ENCODE measurements at places on chromosomes 16 and 17. TPM values are rescaled to one million over a fixed set of nuclear protein-coding genes. Genes with fewer than 3 reads are reported as not detected.

DNA sequence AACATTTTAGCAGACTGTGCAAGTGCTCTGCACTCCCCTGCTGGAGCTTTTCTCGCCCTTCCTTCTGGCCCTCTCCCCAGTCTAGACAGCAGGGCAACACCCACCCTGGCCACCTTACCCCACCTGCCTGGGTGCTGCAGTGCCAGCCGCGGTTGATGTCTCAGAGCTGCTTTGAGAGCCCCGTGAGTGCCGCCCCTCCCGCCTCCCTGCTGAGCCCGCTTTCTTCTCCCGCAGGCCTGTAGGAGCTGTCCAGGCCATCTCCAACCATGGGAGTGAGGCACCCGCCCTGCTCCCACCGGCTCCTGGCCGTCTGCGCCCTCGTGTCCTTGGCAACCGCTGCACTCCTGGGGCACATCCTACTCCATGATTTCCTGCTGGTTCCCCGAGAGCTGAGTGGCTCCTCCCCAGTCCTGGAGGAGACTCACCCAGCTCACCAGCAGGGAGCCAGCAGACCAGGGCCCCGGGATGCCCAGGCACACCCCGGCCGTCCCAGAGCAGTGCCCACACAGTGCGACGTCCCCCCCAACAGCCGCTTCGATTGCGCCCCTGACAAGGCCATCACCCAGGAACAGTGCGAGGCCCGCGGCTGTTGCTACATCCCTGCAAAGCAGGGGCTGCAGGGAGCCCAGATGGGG is 3.1 kb downstream of the GAA start:
- H3K27ac ChIP-seq = no peak overlapping the region
- H3K36me3 ChIP-seq = no peaks in the 10 kb centered on the region
- no peaks in the 10 kb centered on the region for H3K27me3 ChIP-seq
- H3K4me1 ChIP-seq = peaks cover 5% of the 10 kb centered on the region
- no peak for DNase-seq

GRCh38 chr17:39791111-39791992 is 53.6 kb downstream of the GRB7 start:
- H3K27ac ChIP-seq = no peak overlapping the region
- peaks cover 72% of the 10 kb centered on the region for H3K27me3 ChIP-seq
- no peaks in the 10 kb centered on the region for H3K4me1 ChIP-seq
- DNase-seq = no peak

- H3K4me1 ChIP-seq = no peaks in the 10 kb centered on the region
- H3K36me3 ChIP-seq = no peaks in the 10 kb centered on the region
- no peak overlapping the region for H3K4me3 ChIP-seq
- no peak for DNase-seq
- H3K27me3 ChIP-seq = peaks cover 9% of the 10 kb centered on the region
- H3K27ac ChIP-seq = no peak overlapping the region
Observed at GRCh38 chr17:36705283-36705795, 104.0 kb downstream of the MRM1 start.

DNA sequence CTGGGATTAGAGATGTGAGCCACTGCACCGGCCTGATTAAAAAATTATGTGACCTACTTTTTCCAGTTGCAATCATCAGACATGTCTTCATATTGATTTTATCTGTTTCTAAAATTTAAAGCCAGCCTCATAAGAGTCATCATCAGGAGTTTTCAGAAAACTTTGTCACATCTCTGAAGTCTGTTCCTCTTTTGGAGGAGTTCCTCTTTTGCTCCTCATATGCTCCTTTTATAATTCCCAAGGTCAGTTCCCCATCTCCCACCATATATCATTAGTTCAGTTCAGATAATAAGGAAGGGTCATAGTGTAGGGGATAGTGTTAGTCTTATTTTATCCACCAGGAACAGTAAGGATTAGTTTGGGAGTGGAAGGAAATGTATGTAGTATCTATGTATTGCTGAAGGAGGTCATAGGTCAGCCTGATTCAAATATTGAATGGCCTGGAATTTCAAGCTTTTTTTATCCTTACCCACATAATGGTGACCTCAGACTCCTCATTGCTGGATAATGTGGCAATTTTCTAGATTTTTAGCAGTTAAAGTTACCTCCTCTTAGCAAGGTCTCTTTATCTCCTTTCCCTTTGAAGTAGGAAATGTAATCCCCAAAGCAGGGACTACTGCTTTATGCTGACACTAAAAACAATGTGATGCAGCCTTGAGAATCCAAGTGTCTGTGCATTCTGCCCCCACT is 13.8 kb upstream of the DUSP14 start:
- H3K4me3 ChIP-seq = 0 out of 2 replicates have a peak overlapping the region, but pooled peaks have one; percentile 14
- H3K36me3 ChIP-seq = peaks cover 35% of the 10 kb centered on the region
- peak; percentile 34 for DNase-seq
- H3K27ac ChIP-seq = peak overlapping the region; percentile 88
- H3K27me3 ChIP-seq = no peaks in the 10 kb centered on the region

GRCh38 chr16:82005027-82005830 is 6.0 kb downstream of the SDR42E1 start:
- H3K36me3 ChIP-seq = no peaks in the 10 kb centered on the region
- DNase-seq = no peak

DNA sequence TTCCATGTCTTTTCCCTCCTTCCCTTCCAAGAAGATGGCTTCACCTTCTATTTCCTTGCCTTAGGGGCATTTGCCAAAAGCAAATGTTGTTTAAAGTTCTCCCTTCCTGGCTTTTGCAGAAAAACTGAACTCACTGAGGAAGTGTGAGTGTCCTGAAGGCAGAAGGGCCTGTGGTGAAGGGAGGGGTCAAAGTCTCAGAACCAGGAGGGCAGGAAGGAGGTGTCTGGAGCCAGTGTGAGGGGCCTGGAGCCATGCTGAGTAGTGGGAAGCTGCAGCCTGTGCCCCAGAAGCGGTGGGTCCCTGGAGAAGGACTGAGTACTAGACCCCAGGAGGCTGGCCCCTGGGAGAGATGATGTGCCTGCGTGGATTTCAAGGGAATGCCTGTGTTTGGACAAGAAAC is 23.8 kb upstream of the SUPT4H1 start:
- no peak overlapping the region for H3K27ac ChIP-seq
- H3K4me1 ChIP-seq = no peaks in the 10 kb centered on the region
- DNase-seq = no peak
- no peaks in the 10 kb centered on the region for H3K36me3 ChIP-seq
- no peak overlapping the region for H3K4me3 ChIP-seq

PKMYT1 gene
- 11.0 TPM for total RNA-seq

GRCh38 chr17:76236603-76237002 is 3.7 kb downstream of the RNF157 start:
- no peak overlapping the region for H3K27ac ChIP-seq
- no peaks in the 10 kb centered on the region for H3K36me3 ChIP-seq
- no peak overlapping the region for H3K4me3 ChIP-seq
- no peak for DNase-seq
- peaks cover 24% of the 10 kb centered on the region for H3K27me3 ChIP-seq
- H3K4me1 ChIP-seq = peaks cover 10% of the 10 kb centered on the region

DNA sequence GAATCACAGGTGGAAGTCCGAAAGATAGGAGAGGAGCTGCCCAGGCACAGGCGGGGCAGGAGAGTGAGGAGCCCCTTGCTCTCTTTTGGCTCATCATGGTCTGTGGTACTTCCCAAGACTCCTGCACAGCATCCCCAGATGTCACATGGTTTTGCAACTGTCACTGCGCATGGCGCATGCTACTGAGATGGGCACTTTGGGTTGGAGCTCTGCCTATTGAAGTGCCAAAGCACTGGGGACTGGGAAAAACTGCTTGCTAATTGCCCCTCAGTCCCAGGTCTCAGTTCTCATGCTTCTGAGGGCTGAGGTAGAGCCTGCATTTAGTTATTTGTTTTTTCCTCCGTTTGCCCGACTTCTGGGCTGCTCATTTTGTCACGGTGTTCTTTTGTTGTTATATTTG is 156.8 kb upstream of the CDH13 start:
- H3K27me3 ChIP-seq = peaks cover 14% of the 10 kb centered on the region
- no peak for DNase-seq
- no peaks in the 10 kb centered on the region for H3K36me3 ChIP-seq
- H3K27ac ChIP-seq = no peak overlapping the region
- no peaks in the 10 kb centered on the region for H3K4me1 ChIP-seq
- no peak overlapping the region for H3K4me3 ChIP-seq

- no peak overlapping the region for H3K27ac ChIP-seq
- DNase-seq = no peak
- no peaks in the 10 kb centered on the region for H3K4me1 ChIP-seq
- no peaks in the 10 kb centered on the region for H3K27me3 ChIP-seq
- H3K36me3 ChIP-seq = no peaks in the 10 kb centered on the region
Observed at GRCh38 chr17:27603880-27604794, 26.9 kb upstream of the LGALS9 start.

DNA sequence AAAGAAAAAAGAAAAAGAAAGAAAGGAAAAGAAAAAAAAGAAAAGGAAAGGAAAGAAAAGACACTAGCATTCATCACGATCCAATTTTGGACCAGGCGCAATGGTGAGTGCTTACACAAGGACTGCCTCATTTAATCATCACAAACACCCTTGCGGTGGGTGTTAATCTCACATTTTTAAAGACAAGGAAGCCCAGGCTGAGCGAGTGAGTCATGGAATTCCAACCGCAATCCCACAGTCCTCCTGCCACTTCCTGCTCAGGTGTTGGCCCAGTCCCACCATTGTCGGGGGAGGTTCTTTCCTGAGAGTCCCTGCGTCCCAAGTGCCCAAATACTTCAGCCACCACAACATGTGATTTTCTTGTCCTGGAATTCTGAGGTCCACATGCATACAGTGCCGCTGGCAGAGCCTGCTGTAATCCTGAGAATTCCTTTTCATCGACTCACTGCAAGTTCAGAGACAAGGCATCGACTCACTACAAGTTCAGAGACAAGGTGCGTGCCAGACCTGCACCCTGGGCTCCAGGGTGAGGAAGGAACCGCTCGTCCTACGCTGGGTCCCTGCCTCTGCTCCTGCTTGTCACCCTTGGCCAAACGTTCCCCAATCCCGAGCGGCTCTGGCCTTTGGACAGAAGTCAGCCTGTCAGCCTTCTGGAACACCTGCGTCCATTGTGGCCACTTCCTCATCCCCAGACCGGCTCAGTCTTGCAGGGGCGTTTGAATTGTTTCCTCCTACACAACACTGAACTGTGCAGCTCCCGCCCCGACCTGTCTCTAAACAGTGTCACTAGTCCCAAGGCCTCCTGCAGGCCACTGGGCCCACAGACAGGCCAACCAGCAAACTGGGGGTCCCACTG is 5.8 kb downstream of the ZG16B start:
- H3K36me3 ChIP-seq = no peaks in the 10 kb centered on the region
- H3K27ac ChIP-seq = peak overlapping the region; percentile 15
- H3K4me3 ChIP-seq = no peak overlapping the region
- peaks cover 6% of the 10 kb centered on the region for H3K4me1 ChIP-seq
- no peaks in the 10 kb centered on the region for H3K27me3 ChIP-seq

PPY gene
- not detected for total RNA-seq

HS3ST2 gene
- not detected for total RNA-seq

GRCh38 chr16:50538411-50539052 is 9.7 kb upstream of the NKD1 start:
- peaks cover 6% of the 10 kb centered on the region for H3K27me3 ChIP-seq
- DNase-seq = no peak
- no peaks in the 10 kb centered on the region for H3K36me3 ChIP-seq
- no peak overlapping the region for H3K4me3 ChIP-seq
- H3K4me1 ChIP-seq = no peaks in the 10 kb centered on the region

DNA sequence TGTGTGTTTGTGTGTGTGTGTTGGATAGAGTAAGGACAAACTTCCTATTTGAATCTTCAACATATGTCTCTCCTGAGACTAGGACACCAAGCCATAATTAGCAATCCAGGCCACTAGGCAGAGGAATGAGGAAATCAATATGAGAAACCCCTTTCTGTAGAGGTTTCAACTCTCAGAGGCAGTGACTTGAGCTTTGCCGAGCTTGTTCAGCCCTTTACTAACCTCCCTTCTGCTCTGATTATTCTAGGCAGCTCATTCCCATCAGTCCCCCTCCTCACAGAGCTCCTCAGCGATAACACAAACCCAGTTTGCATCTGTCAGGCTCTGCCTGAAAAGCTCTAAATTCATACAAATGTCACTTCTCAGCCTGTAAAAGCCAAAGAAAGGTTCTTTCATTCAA is 1030.3 kb downstream of the CDH8 start:
- H3K27me3 ChIP-seq = no peaks in the 10 kb centered on the region
- H3K27ac ChIP-seq = no peak overlapping the region
- no peaks in the 10 kb centered on the region for H3K36me3 ChIP-seq
- DNase-seq = no peak
- H3K4me3 ChIP-seq = no peak overlapping the region

GRCh38 chr17:22671110-22671509 is 978.8 kb downstream of the KCNJ18 start:
- no peak overlapping the region for H3K27ac ChIP-seq
- H3K4me3 ChIP-seq = no peak overlapping the region
- no peak for DNase-seq
- no peaks in the 10 kb centered on the region for H3K36me3 ChIP-seq
- no peaks in the 10 kb centered on the region for H3K4me1 ChIP-seq
- H3K27me3 ChIP-seq = no peaks in the 10 kb centered on the region

ALOX15B gene
- total RNA-seq = not detected

HOXB4 gene
- 2.2 TPM for total RNA-seq

GRCh38 chr16:10180771-10181163 is 1.5 kb downstream of the GRIN2A start:
- H3K4me1 ChIP-seq = no peaks in the 10 kb centered on the region
- no peak overlapping the region for H3K27ac ChIP-seq
- no peak overlapping the region for H3K4me3 ChIP-seq
- peaks cover 23% of the 10 kb centered on the region for H3K27me3 ChIP-seq
- DNase-seq = peak; percentile 39

DNA sequence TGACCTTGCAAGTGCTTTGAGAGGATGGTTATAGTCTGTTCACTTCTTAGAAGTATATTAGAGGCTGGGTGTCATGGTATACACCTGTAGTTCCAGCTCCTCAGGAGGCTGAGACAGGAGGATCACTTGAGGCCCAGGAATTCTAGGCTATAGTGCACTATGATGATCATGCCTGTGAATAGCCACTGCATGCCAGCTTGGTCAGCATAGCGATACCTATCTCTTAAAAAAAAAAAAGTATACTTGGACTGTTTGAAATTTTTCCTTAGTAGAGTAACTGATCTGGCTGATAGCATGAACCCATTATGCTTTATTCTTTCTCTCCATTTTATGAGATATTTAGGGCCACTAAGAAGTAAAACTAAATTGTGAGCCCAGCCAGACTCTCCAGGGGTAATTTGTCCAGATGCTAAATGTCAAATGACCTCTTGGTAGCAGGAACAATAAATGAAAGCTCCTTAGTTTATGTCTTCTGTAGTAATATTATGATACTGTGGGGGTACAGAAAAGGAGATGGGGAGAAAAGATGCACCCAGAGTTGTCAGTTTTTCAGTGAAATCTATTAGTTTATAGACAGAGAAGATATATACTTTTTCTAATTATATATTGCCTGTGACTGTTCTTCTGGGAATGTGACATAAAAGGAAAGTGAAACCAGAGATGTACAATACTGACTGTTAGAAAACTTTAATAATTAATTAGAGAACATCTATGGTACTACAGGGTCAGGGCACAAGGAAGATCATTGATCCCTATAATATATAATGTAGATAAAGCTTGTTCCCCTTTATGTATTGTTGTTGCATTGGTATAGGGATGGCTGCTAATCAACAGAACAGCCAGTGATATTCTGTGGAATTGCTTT is 335.3 kb upstream of the TBX2 start:
- H3K4me1 ChIP-seq = peaks cover 20% of the 10 kb centered on the region
- no peak overlapping the region for H3K4me3 ChIP-seq
